ENCODE measurements at places on chromosomes 4 and X.

GRCh38 chrX:46327566-46328115, 217.6 kb downstream of the ZNF674 start:
- no peak for DNase-seq

GRCh38 chr4:112127803-112128202, 17.5 kb upstream of the FAM241A start:
- DNase-seq: no peak

DNA sequence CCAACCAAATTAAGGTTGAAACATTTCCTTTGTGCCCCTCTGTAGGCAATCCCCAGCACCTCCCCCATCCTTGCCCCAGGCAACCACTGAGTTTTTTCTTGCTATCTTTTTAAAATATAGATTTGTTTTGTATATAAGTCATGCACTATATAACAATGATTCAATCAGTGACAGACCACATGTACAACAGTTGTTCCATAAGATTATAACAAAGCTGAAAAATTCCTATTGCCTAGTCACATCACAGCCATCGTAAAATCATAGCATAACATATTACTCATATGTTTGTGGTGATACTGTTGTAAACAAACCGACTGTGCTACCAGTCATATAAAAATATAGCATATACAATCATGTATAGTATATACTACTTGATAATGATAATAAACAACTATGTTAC, 211.9 kb upstream of the NRK start:
- DNase-seq: no peak

GRCh38 chrX:148567779-148568178, 67.4 kb downstream of the AFF2 start:
- DNase-seq: no peak

GRCh38 chr4:127781300-127782024, 660 bp upstream of the HSPA4L start:
- DNase-seq: no peak

- no peak for DNase-seq
Measured at GRCh38 chr4:22090661-22091351, 142.2 kb upstream of the KCNIP4 start.

- DNase-seq: no peak
Measured at GRCh38 chr4:787561-787981, 38.4 kb downstream of the CPLX1 start.

DNA sequence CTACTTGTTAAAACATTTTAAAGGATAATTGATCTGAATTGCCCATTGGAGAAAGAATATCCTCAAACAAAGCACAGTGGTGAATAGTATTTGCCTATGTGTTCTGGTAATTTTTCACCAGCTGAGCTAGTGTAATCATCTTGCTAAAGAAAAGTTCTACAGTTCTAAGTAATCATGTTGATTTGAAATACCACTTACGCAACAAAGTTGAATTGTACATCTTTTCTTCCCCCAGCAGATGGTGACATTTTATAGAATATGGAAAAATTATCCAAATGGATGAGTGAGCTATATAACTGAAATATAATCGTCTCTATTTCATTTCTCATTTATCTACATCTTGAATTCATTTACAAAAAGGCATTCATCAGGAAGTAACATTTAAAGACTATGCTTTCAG, 9.7 kb upstream of the ZNF674 start:
- DNase-seq: no peak

GRCh38 chr4:75069493-75070074, 136.7 kb downstream of the PARM1 start:
- DNase-seq: no peak

DNA sequence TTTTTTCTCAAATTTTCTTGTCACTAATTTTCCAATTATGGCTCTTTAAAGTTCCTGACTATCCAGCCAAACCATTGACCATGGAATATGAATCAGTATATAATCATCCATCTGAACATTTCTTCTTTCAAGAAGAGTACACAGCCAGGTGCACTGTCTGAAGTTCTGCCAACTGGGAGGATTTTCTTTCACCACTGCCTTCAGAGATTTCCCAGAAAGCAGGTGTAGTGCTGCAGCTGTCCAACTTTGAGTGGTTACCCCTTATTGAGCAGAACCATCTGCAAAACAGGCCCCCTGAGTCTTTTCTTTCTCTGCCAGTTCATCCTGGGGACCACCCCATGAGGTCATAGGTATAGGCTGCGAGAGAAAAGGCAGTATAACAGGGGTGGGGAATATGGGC, 1213.2 kb downstream of the RAPGEF2 start:
- DNase-seq: no peak

GRCh38 chrX:7926501-7926900, 712 bp downstream of the PNPLA4 start:
- no peak for DNase-seq

GRCh38 chrX:72100824-72101351, 30.8 kb downstream of the RTL5 start:
- peak; percentile 86 for DNase-seq

DNA sequence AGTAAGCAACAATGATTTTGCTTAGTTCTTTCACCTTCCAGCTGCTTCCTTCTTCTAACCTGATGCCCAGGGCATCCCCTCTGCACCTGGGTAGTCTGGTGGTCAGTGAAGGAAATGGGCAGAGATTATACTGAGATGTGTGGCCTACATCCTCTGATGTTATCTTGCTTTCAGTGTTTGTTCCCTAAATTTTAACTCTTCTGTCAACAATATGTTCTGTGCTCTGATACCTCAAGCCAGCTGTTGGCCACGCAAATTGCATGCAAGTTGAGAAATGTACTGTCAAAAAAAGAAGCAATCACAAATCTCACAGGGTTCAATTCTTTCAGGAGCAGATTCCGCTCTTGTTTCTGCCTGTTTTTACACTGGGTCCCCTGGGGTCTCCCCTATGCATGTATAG, 73.8 kb downstream of the FBXW7 start:
- peak; percentile 89 for DNase-seq

DNA sequence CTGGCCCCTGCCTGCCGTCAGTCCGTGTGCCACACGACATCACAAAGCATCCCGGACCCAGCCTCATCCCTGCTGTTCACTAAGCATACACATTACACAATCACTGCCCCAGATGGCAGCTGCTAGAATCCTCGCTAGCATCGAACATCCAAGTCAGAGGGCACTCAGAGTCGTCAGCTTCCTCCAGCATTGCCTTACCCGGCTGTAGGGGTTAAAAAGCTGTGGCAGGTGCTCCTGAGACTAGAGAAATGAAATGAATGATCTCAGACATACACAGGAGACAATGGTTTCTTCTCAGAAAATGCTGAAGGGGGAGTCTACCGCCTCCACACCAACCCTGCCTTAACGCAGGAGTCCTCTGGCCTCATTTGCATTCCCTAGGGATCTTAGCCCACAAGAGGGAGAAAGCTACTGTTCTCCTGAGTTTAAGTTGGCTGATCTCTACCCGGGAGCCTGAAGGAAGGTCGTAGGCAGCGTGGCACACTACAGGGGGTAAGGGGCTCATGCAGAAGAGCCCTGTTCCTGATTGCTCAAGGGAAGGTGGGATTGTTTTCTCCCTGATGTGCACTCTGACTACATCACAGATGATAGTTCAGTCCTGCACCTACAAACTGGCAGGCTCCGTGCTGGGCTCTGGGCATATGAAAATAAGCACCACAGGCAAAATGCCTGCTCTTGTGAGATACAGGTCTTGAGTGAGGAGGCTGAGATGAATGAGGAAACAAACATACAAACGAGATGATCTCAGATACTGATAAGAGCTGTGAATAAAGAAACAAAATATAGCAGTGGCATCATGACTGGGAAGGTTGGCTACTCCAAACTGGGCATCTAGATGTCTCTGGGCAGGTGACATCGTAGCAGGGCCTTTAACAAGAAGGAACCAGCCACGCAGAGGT, 2.6 kb upstream of the KIAA0232 start:
- DNase-seq: peak; percentile 62
